ENCODE measurements at places on chromosomes 13 and 19.

DNA sequence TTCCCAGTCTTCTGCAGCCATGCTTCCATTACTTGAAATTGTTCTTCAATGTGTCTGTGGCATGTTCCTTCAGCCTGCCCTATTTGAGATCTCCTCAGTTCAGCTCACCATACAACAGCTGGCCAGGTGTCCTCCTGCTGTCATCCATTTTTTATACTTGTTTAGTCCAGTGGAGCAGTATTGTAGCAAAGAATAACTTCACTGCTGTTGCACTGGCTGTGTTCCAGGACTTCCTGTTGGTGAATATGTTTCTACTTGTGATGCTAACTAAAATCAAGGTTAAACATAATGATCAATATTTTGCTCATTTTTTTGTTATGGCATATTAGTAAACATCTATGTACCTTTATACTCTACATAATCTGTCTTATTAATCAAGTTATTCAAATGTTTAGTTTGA lies 1394.1 kb downstream of the PCDH9 start:
- no peaks in the 10 kb centered on the region for H3K27me3 ChIP-seq
- H3K27ac ChIP-seq = no peak overlapping the region
- no peaks in the 10 kb centered on the region for H3K36me3 ChIP-seq
- DNase-seq = no peak
- no peak overlapping the region for H3K4me3 ChIP-seq

GRCh38 chr13:57632276-57633140 lies 964 bp downstream of the PCDH17 start:
- DNase-seq = peak; percentile 40
- H3K27ac ChIP-seq = peak overlapping the region; percentile 46
- H3K36me3 ChIP-seq = no peaks in the 10 kb centered on the region

GRCh38 chr13:45482571-45483173 lies 17.9 kb downstream of the COG3 start:
- no peaks in the 10 kb centered on the region for H3K27me3 ChIP-seq
- no peak for DNase-seq
- H3K4me3 ChIP-seq = no peak overlapping the region
- H3K27ac ChIP-seq = no peak overlapping the region

DNA sequence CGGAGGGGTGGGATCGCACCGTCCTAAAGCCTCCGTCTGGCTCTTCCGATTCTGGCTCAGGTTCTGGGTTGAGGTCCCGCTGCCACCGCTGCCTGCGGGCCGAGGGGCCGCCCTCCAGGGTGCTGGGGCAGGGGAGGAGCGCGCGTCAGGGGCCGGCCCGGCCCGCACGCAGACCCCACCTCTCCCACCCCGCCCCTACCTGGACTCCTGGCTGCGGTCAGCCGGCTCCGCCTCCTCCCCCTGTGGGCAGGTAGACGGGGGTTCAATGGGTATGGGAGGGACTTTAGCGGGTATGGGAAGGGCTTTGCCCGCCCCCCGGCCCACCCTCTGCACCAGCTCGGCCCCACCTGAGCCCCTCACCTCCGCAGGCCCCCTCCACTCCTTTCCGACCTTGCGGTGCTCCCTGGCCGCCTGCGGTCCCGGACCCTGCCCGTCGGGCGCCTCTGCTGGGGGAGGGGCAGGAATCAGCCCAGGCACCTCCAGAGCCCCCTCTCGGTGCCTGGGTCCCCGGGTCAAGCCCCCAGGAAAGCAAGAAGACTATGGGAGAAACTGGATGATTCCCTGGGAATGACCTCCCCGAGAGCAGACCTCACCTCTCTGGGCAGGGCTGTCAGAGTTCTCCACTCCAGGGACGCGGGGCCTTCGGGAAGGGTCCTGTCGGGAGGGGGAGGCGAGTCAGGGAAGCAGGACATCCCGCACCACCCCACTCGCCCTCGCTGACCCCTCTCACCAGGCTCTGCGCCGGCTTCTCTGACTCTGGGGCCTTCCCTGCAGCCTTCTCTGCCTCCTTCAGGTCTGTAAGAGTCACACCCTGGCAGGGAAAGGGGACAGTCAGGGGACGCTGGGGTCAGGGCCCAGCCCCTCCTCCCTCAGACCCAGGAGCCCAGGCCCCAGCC lies 17.0 kb downstream of the EPS8L1 start:
- H3K4me3 ChIP-seq = no peak overlapping the region
- H3K4me1 ChIP-seq = peaks cover 4% of the 10 kb centered on the region
- peaks cover 19% of the 10 kb centered on the region for H3K36me3 ChIP-seq
- H3K27me3 ChIP-seq = peaks cover 6% of the 10 kb centered on the region
- DNase-seq = no peak

Measured in lung (tissue), 17 donors.